ENCODE measurements at places on chromosomes 5 and 9.
A peak's percentile ranks its signal among the peaks of the same experiment; 100 is the strongest.

GRCh38 chr5:157744051-157745011 lies 819 bp downstream of the LSM11 start:
- DNase-seq: no peak

DNA sequence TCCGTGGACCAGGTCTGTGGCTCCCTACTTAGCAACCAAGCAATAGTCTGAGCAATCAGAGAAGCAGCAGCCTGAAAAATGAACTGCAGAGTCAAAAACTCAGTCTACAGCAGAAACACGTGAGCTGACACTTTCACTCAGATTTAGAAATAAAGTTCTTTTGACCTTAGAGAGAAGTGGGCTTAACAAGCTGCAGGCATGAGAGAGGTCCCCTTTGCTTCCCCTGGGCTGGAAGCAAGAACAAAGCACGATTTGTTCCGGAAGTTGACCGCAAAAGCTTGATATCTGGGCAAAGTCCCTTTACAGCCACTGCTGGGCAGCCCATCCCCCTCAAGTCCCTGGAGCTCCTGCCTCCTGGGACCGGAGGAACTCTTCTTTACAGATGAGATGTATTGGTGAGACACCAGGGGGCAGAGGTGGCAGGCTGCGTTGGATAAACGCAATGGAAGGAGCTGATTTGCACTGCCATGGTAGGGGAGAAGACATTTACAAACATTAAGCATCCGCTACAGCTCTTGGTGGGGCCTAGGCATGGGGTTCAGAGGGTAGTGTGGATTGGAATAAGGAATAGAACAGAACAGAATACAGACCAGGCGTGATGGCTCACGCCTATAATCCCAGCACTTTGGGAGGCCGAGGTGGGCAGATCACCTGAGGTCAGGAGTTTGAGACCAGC lies 5.8 kb upstream of the SOWAHA start:
- no peak for DNase-seq

GRCh38 chr5:171162596-171162995 lies 146.5 kb upstream of the TLX3 start:
- DNase-seq: peak; percentile 41

DNA sequence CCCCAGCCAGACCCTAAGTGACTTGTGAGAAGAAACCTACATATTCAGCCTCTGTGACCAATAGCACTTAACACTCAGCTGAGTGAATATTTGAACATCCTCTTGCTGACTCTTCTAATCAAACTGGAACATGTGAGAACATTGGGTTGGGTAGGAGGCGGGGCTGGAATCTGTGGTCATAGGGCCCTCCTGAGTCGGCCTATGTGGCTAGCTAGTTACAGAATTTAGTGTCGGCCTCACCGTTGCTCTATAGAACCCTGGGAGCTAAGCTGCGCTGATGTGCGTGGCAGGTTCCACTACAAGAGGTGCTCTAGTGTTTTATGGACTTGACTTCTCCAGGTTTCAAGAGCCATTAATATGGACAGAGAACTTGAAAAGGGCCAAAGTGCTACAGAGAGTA lies 138.8 kb downstream of the DROSHA start:
- DNase-seq: no peak

GRCh38 chr9:110109333-110110092 lies 98.4 kb downstream of the C9orf152 start:
- no peak for DNase-seq

Measured in NCI-H345 (cell line).